ENCODE measurements at places on chromosomes 7 and 10. TPM values are rescaled to one million over a fixed set of nuclear protein-coding genes. Genes with fewer than 3 reads are reported as not detected.

The ELN gene
- 0.36 TPM for total RNA-seq

The SPDYE2 gene
- not detected for total RNA-seq

The INPP5A gene
- 28.0 TPM for total RNA-seq

The KAZALD1 gene
- total RNA-seq = 1.5 TPM

The ZNF735 gene
- not detected for total RNA-seq

The CLDN3 gene
- not detected for total RNA-seq

The MYOF gene
- 27.2 TPM for total RNA-seq

The URGCP gene
- 31.0 TPM for total RNA-seq

The LRIT1 gene
- not detected for total RNA-seq

The GPC2 gene
- 4.5 TPM for total RNA-seq

The ELMO1 gene
- 4.4 TPM for total RNA-seq

The OPN1SW gene
- total RNA-seq = not detected

The AIFM2 gene
- total RNA-seq = 9.1 TPM

The VWA2 gene
- total RNA-seq = 0.36 TPM

The GJC3 gene
- total RNA-seq = 0.31 TPM

The CASTOR2 gene
- total RNA-seq = 4.0 TPM

The TMEM236 gene
- 0.69 TPM for total RNA-seq

Measured in melanocyte of skin (primary cell).